ENCODE measurements at places on chromosomes 5 and 9.

DNA sequence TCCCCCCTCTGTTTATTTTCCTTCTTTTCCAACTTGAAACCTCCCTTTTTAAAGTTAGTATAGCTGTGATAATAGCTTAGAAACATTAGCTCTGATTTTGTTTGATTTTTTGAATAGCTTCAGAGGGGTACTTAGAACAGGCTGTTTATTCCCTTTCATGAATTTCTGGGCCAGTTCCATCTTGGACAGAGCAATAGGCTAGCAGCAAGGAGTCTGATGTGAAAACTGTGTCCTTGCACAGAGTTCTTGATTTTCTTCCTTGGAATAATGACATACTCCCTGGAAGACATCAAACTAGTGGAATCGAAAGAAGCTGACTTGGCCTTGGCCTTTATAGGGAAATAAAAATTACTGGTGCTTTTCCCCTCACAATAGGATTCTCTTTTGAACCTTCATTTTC is 32.9 kb downstream of the NTRK2 start:
- no peak for DNase-seq

DNA sequence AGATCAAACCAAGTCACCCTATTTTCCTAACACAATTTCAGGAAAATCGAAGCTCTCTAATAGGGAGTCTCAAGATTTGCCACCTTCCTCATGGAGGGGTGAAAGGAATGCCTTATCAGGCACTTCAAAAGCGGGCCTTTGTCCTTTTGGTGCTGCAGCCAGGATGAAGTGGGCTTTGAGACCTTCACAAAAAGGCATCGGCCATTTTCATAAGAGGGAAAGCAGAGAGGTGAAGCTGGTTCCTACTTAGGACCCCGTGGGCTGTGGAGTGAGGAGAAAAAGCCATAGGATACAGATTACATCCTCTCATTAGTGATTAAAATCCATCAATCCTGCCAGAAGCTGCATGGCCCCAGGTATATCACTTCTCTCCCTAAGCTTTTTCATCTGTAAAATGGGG is 859 bp downstream of the CDKN2AIPNL start:
- no peak for DNase-seq

GRCh38 chr5:118592229-118593002 is 395.9 kb downstream of the DTWD2 start:
- DNase-seq = no peak

DNA sequence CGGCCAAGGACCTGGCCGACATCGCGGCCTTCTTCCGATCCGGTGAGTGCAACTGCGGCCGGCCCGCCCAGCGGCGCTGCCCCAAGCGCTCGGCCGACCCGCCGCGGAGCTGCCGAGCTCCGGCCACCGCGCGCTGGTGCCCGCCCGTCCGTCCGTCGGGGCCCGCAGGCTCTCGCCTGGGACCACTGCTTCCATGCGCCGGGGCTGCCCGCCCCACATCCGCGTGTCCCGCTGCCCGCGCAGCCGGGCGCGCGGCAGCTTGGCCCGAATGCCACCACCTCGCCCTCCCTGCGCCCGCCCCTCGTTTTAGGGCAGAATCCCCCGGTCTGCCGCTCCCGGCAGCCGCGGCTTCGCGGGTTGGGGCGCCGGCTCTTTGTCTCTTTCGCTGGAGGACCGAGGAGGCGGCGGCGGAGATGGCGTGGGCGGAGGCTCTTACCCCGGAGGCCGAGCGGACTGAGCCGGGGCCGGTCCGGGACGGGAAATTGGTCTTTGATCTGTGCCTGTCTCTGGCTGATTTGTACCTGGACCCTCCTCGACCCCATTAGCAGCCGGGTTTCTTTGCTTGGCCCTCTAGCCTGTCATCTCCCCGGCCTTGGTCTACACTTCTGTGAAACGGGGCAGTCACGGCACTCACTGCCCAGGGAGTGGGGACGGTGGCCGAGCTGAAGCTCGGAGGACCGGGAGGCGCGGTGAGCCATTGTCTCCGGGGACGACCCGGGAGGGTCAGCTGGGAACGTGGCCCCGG is 871 bp downstream of the TRIO start:
- DNase-seq = peak; percentile 57

DNA sequence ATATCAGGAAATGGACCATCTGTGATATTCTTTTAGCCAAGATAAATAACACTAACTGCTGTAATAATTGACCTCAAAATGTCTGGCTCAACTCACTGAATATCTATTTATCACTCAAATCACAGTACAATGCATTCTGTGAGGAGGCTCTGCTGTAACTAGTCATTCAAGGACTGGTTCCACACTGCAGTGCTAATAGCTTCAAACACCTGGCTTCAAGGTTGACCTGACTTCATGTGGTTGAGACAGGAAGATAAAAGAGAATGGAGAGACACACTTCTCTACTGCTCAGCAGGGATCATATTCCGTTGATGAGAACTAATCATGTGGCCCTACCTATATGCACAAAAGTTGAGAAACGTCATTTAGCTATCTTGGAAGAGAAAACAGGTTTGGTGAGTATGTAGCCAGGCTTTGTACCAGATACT is 3.4 kb upstream of the RHOBTB3 start:
- no peak for DNase-seq

GRCh38 chr5:103745353-103746065 is 182.9 kb upstream of the NUDT12 start:
- no peak for DNase-seq

DNA sequence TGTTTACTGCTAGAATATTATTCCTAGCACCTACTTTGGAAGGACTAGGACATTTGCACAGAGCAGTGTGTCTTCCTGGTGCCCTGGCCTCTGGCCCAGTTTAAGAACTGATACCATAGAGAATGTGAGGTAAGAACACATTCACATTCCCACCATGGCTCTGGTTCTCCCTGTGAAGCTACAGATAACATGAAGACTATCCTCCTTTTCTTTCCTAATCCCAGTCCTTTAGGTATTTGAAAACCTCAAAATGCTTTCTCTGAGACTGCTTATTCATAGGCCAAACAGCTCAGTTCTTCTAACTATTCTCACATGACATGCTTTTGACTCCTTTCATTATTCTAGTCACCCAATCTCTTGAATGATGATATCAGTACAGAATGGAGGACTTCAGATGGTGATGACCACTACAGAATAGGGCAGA is 11.9 kb downstream of the FAM219A start:
- no peak for DNase-seq
